ENCODE measurements at places on chromosomes 16 and 17.

DNA sequence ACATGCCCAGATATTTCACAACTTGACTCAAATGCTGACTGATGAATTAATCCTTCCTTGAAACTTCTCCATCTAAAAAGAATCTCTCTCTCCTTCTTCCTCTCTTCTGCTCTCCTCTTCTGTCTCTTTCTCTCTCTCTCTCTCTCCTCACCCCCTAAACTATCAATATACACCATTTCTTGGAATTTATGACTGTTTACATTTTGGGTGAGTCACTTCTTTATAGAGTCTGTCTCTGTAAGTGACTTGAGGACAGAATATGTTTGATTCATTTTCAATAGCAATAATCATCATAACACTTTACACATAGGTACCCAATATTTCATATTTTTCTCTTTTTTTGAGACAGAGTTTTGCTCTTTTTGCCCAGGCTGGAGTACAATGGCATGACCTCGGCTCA is 15.3 kb downstream of the OR3A1 start:
- no peak for DNase-seq

GRCh38 chr17:15267996-15268395 is 2.9 kb upstream of the PMP22 start:
- no peak for DNase-seq

GRCh38 chr16:27657811-27658210 is 107.9 kb downstream of the KATNIP start:
- DNase-seq, result no peak

DNA sequence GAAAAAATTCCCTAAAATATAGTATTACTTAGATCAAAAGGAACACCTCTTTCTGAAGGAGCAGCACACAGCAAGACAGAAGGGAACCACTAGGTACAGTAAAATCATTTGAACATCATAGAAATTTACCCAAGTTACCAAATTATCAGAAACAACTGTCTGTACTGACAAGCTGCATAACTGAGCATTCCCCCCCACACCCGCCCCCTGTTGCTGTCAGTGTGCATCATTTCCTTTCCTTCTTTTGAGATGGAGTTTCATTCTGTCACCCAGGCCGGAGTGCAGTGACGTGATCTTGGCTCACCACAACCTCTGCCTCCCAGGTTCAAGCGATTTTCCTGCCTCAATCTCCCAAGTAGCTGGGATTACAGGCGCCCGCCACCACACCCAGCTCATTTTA is 120.7 kb downstream of the TRIM37 start:
- DNase-seq, result no peak

DNA sequence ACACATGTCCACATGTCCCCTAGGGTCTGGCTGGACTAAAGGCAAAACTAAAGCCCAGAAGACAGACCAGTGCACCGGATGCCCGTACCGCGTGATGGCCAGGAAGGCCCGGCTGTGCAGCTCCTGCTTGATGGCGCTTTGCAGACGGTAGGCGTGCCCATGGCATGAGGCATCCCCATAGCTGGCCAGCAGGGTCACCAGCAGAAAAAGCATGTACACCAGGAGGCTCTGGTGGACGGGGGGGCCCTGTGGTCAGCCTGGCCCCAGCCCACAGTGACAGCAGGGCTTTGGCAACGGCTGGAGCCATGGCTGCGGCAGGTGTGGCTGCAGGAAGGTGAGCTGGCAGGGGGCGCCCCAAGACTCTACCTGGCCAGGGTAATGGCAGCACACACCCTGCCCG is 42.8 kb downstream of the PKD1 start:
- no peak for DNase-seq

GRCh38 chr17:74873874-74874614 is 1.2 kb upstream of the FDXR start:
- no peak for DNase-seq

DNA sequence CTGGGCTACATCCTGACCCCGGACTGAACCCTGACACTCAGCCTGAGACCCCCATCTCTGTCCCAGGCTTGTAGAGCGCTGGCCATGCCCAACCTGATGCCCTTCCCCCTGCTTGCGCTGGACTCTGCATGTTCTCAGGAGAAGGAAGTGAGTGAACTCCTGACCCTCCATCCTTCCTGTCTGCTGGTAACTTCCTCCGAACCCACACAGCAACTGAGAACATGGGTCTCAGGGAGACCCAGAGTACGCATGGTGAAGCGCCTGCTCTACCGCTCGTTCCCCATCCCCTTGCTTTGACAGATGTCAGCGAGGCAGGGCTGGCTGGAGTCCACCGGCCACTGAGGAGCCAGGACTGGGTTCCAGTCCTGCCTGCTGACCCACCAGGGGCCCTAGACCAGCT is 6.1 kb downstream of the CAMKK1 start:
- no peak for DNase-seq

- no peak for DNase-seq
Observed at GRCh38 chr16:55120408-55120807, 189.7 kb downstream of the IRX5 start.

DNA sequence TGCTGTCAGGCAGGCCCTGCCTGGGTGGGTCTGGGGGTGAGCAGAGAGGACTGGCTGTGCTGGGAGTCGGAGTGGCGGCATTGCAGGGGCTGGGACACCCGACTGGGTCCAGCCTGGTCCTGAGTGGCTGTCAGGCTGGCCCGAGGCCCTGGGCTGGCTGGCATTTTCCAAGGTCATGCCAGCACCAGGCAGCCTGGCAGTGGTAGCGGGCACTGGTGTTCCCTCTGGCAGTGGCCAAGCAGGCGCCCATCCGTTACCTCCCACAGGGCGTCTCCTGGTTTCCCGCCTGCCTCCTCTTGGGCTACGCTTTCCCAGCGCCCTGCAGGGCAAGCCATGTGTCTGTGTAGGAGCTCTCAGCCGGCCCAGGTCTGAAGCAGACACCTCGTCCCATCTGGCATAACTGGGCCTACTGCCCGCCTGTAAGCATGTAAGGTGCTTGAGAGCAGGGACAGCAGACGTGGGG is 5.7 kb upstream of the PKMYT1 start:
- DNase-seq, result no peak

DNA sequence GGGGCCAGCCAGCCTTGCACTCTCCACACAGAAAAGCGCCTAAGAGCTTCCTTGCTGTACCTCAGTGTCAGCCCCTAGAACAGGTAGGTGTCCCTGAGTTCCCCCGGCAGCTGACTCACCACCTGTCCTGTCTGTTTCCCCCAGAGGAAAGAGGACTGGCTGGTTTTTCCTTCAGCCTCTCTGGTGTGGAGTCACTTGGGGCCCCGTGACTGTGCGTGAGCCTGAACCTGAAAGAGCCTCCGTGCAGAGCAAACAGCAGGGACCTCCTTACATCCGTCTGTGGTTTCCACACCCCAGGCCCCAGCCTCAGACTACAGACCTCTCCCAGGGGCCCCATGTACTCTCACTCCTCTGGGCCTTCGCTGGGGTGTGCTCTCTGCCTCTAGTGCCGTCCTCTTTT is 87.8 kb downstream of the GNAO1 start:
- DNase-seq, result no peak

- DNase-seq, result peak; percentile 29
Observed at GRCh38 chr17:27756467-27757371, 43.6 kb downstream of the NOS2 start.

- DNase-seq, result no peak
Observed at GRCh38 chr17:1726626-1727257, 2.2 kb downstream of the WDR81 start.

GRCh38 chr17:74288785-74289184 is 14.8 kb downstream of the DNAI2 start:
- DNase-seq, result no peak

DNA sequence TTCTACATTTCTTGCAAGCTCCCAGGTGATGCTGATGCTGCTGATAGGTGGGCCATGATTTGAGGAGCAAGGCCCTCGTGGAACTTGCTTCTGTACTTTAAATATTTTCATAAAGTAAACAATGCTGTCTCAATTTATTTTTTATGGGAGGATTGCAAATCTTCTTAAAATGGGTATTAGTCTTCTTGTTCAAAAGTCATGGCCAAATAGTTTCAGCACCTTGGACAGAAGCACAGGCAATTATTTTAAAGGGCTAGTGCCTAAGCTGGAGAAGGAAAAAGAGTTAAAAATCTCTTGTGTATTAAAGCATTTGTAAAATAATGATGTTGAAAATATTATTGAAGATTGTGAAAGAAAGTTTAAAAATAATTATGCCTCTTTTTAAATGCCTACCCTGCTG is 50.5 kb downstream of the GPR139 start:
- peak; percentile 0 for DNase-seq

GRCh38 chr17:19904924-19905323 is 37.2 kb upstream of the ULK2 start:
- DNase-seq, result no peak

DNA sequence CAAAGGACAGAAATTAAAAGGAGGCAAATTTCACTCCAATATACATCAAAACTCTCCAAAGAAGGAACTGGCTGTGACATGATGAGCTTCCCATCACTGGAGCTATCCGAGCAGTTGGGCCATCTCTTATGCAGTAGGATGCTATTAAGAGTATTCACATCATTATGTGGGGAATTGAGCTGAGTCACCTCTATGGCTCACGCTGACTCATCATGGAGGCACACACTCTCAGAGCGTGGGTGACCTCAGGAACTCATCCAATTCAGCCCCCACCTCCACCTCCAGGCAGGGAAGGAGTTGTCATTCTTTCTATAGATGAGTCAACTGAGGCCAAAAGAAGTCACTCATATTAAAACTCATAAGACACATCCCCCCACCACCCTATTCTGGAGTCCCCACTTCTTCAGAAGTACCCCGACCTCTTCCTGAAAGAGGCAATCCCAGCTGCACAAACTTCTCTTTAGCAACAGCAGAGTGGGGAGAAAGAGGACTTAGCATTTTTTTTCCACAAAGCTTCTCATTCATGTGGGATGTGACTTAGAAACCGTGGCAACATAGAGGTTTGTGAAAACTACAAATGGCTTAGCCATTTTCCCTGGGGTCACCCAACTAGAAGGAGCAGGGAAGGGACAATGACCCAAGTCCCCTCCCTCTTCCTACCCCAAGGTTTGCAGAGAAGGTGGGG is 32.5 kb downstream of the ABCC12 start:
- peak; percentile 99 for DNase-seq

DNA sequence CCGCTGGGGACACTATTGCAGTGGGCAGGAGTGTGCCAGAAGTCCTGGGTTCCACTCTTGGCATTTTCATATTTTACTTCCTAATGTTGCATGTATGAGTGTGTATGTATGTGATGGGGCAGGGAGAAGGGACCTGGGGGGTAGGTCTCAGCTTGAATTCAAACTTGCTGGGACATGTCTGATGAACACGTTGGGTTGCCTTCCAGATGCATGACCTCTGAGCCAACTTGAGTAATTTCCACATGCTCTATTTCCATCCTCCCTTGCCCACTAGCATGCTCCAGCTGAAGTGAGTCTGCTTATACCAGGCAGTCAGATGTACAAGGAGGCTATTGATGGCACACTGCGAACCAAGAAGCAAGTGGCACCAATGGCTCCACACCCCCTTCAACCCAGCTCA is 32.9 kb upstream of the SRSF1 start:
- peak; percentile 8 for DNase-seq

DNA sequence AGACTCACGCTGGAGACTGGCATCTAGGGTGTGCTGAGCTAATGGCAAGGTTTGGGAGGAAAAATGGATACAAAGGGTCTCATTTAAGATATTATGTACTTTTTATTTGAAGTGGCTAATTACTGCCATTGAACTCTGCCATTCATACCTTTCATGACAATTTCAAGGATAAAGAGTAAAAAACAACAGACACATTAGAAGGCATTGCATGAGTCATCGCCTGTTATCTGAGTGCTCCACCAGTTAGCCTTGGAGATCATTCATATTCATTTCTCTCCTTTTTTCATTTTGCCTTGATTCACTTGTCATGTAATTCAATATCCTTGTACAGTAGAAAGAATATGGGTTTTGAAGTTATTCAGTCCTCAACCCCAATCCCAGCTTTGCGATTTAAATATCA is 109.5 kb downstream of the CDH8 start:
- DNase-seq, result no peak

GRCh38 chr17:74730491-74731346 is 6.3 kb upstream of the RAB37 start:
- no peak for DNase-seq

DNA sequence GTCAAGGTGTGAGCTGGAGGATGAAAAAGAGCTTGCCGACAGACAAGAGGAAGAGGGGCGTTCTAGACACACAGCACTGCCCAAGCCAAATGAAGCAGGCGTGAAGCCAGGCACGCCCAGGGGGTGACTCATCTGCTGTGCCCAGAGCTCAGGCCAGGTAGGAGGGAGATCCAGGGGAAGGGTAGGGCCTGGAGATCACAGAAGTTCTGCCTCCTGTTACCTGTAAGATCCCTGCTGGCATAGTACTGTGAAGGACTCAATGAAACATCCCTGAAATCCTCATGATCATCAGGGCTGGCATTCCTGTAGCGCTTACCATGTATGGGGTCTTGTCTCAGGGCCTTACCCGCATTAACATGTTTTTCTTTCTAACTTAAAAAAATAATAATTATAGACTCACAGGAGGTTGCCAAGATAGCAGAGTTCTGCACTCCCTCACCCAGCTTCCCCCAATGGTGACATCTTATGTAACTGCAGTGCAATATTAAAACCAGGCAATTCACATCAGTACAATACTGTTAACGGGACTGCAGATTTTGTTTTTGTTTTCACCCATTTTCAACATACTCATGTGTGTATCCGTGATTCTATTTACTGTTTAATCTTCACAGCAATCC is 158.6 kb downstream of the XYLT1 start:
- DNase-seq, result no peak

DNA sequence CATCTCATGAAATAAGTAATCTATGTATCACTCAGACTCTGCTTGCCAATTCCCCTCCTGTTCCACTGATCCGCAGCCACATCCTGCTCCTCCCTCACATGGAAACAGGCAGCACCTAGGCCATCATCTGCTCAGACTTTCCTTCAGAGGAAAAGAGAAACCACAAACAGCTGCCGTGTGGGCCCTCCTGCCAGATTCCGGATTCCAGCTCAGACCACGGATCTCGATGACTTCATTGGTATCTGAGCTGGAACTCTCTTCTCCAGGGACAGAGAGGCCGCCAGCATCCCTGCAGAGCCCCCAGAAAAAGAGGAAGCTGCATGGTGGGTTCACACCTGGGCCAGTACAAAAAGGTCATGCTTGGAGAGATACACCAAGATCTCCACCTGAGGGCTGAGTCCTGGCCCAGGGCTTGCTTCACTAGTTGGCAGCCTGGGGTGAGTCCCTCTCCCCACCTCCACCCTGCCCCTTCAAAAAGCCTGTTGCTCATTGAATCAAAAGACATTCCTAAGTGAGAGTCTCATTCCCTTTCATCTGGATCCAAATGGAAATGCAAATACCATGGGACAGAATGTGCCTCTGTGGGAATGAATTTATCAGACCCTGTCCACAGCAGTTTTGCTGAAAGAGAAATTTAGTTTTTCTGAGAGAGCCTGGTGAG is 47.2 kb downstream of the HOXB1 start:
- peak; percentile 97 for DNase-seq

Data from foreskin fibroblast (primary cell).